ENCODE measurements at places on chromosomes 6 and 20.

GRCh38 chr6:142763205-142763604, 181.8 kb downstream of the HIVEP2 start:
- no peak for DNase-seq

- DNase-seq: no peak
These were observed 1.3 kb upstream of the E2F1 start for GRCh38 chr20:33687370-33687915.

DNA sequence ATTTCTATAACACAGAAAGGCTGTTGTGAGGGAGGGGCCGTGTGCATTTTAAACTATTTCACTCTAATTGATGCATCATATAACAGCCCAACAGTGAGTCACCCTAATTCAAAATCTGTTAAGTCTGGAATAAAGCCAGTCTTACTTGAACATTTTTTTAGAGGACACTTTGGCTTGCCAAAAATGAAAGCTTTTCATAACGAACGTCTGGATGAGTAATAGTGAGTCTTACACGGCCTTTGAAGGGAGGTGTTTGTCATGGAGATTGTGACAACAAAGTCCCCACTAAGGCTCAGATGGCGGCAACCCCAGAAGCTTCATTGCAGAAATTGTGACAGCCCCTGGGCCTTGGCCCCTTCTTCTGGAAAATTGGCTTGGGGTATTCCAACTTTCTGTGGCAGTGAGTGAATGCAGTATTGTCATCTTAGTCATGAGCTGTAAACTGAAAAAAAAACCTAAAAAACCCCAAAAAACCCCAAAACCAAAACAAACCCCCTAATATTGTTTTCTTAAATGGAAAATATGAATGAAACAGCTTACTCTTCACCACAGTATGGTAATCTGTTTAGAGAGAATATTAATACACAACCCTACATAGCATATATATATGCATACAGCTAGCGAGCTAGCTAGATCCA, 92.6 kb upstream of the CLDN20 start:
- peak; percentile 67 for DNase-seq

- DNase-seq: no peak
These were observed 1.6 kb upstream of the CABLES2 start for GRCh38 chr20:62408640-62409039.

DNA sequence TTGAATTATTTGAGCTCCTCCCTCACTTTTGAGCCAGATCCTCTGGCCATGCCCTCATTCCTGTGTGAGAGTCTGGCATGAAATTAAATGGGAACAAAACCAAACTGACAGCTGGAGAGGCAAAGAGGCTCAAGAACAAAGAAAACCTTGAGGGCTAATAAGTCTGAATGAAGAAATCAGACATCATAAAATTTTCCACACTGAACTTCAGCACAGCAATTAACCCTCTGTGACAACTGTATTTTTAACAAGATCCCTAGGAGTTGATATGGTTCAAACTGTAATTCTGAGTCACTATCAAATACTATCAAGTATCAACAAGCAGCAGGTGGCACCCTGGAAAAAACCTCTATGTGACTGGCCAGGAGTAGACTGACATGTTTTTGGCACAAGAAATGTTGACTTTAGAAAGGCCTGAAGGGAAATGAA, 109.4 kb upstream of the EMILIN3 start:
- no peak for DNase-seq

GRCh38 chr6:122953766-122954165, 42.3 kb upstream of the CLVS2 start:
- DNase-seq: no peak

DNA sequence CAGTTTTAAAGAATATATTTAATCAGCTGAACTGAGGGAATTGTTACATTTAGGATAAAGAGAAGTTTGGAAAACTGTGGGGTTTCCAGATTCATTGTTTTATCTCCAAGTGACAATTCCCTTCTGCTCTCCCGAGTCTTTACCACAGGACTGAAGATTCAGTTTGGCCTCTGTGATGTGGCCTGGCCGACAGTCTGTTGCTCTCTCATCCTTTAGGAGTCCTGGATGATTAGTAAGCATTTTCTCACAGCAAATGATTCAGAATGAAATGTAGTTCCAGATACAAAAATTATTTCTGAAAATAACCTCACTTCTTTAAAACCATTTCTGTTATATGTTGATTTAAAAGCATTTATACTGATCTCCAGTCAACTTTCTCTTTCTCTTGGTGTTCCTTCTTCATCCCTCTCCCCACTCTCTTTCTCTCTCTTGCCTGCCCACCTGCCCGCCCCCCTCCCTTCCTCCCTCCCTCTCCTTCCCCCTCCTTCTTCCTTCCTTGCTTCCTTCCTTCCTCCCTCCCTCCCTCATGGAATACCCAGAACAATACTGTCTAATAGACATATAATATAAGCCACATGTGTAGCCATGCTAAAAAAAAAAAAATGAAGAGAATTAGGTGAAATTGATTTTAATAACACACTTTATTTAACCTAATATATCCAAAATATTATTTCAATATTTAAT, 254.9 kb downstream of the PRL start:
- DNase-seq: no peak

GRCh38 chr6:24922814-24923213, 12.9 kb downstream of the RIPOR2 start:
- no peak for DNase-seq
